ENCODE measurements at places on chromosomes 4 and X.

- no peak for DNase-seq
Measured at GRCh38 chr4:123300222-123301039, 96.2 kb upstream of the SPRY1 start.

DNA sequence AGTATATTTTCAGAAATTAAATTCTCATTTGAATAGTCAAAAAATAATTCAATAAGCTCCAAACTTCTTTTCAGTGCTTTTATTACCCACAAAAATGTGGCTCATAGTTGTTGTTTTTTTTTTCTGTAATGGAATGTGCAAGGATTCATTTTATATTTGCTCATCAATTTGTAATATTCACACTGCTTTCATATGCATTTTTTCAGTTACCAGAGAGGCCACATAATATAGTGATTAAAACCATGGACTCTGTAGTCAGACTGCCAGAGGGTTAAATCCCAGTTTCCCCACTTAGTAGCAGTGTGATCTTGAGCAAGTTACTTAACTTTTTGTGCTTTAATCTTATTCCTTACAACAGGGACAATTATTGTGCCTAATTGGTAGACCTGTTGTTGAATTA lies 64.5 kb downstream of the FAM9B start:
- no peak for DNase-seq

DNA sequence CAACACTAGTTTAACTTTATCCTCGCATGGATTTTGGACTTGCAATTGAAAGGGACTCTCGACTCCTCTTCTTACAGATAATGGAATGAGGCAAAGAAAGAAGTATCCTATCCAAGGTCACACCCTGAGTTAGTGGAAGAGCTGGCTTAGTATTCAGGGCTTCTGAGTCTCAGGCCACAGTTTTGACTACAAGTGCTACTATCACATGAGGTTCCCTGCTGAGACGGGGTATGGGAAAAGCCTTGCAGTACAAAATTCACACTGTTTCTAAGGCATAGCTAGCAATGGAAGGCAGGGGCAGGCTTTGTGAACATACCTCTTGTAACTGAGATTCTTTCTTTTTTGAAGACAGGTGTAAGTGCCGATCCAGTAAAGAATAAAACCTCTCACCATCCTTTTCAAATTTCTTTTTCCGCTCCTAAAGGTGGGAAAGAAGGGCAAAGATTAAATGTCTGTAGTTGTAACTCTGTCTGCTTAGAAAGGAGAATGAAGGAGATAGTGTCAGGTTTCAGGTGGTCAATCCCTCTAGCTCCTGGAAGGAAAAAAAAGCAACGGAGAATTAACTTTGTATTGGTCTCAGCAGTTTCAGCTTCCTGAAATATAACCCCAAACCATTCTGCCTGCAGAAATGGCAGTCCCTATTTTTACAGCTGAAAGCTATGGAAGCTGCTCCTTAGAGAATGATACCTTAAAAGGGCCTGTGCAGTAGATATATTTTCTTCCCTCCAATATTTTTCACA lies 199.0 kb downstream of the OPHN1 start:
- DNase-seq = no peak

DNA sequence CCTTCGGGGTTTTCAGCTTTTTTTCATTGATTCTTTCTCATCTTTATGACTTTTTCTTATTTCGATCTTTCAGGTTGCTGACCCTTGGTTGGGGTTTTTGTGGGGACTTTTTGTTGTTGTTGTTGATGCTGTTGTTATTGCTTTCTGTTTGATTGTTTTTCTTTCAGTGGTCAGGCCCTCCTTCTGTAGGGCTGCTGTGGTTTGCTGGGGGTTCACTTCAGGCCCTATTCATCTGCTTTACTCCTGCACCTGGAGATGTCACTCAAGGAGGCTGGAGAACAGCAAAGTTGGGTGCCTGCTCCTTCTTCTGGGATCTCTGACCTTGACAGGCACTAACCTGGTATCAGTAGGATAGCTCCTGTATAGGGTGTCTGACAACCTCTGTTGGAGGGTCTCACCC lies 39.9 kb upstream of the PCDH18 start:
- no peak for DNase-seq

DNA sequence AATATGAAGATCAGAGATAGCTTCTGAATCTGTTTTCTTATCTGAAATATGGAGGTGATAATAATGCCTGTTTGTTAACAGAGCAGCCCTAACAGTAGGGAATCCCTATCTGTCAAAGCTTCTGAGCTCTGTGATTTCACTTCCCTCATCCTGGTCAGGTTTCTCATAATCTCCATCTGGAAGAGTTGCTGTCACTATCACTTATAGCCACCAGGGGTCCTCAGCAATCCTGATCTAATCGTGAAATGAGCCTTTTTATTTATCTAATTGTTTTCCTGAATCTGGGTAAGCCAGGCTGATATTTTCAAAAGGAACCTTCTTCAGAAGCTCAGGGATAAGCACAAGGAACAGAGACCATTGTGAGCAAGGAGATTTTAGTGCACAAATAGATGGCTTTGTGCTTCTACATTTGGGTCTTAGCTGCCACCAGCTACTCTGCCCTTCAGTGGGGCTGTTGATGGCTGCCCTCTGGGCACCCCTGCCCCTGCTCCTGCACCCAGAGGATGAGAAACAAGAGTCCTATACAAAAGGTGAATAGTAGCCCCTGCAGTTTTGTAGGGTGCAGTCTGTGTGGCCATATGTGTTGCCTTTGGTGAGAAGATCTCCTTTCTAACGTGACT lies 196.4 kb upstream of the RADX start:
- DNase-seq = peak; percentile 23

GRCh38 chr4:67522230-67522629 lies 23.1 kb downstream of the CENPC start:
- DNase-seq = no peak

GRCh38 chr4:105236202-105236915 lies 89.7 kb downstream of the TET2 start:
- no peak for DNase-seq

GRCh38 chr4:144647095-144647561 lies 1.2 kb downstream of the HHIP start:
- DNase-seq = peak; percentile 49

DNA sequence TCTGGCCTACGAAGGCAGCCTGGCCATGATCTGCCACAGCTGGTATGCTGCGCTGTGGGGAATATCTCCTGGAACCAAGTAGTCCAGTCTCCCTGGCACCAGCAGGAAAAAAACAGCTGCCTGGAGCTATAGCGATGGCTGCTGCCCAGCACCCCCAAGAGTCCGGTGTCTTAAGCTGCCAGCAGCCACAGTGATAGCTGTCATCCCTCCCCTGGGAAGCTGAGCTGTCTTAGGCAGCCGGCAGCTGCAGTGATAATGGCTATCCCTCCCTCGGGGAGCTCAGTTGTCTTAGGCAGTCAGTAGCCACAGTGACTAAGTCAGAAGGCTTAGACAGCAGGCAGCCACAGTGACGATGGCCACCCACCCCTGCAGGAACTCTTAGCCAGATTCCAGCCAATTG lies 205.1 kb downstream of the STPG2 start:
- DNase-seq = no peak

GRCh38 chr4:79178760-79179159 lies 147.1 kb downstream of the NAA11 start:
- DNase-seq = no peak

DNA sequence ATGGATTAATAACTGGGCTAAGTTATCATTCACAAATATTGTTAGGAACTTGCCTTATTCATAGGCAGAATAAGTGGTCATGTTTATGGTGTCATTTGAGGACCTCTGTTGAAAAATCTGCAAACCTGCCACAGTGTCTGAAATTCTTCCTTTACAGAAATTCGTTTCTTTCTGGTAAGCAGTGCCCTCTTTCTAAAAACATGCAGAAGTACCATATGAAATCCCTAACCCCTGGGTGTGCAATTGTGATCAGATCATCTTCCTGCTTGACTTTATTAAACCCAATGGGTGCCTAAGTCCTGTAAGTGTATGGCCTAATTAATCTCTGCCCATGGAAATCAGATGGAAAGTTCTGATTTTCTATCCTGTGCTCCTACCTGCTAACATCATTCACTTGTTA lies 4.4 kb upstream of the HTATSF1 start:
- no peak for DNase-seq

- no peak for DNase-seq
Measured at GRCh38 chr4:76997532-76997931, 48.0 kb downstream of the SEPTIN11 start.

DNA sequence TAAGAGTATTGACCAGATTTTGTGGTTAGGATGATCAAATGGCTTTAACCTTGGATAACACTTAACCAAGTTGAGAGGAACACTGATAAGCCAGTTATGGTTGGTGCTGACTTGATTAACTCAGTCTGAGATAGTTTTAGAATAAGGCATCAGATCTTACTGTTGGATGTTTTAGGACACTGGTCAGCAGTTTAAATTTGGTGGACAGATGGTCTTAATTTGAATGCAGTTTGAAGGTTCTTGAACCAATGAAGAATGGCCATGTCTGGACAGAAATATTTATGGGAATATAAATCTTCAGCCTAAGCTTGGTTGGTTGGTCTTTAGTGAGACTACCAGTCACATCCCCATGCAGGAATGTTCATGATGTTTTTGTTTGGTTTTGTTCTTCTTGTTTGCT lies 2.6 kb upstream of the GIMD1 start:
- DNase-seq = no peak

GRCh38 chr4:83569987-83570386 lies 34.1 kb downstream of the GPAT3 start:
- DNase-seq = no peak

GRCh38 chr4:117134386-117134785 lies 49.0 kb upstream of the TRAM1L1 start:
- DNase-seq = peak; percentile 85

- peak; percentile 2 for DNase-seq
Measured at GRCh38 chr4:77308843-77309242, 151.8 kb downstream of the CCNG2 start.

- DNase-seq = no peak
Measured at GRCh38 chr4:149493492-149493891, 322.2 kb downstream of the IQCM start.

DNA sequence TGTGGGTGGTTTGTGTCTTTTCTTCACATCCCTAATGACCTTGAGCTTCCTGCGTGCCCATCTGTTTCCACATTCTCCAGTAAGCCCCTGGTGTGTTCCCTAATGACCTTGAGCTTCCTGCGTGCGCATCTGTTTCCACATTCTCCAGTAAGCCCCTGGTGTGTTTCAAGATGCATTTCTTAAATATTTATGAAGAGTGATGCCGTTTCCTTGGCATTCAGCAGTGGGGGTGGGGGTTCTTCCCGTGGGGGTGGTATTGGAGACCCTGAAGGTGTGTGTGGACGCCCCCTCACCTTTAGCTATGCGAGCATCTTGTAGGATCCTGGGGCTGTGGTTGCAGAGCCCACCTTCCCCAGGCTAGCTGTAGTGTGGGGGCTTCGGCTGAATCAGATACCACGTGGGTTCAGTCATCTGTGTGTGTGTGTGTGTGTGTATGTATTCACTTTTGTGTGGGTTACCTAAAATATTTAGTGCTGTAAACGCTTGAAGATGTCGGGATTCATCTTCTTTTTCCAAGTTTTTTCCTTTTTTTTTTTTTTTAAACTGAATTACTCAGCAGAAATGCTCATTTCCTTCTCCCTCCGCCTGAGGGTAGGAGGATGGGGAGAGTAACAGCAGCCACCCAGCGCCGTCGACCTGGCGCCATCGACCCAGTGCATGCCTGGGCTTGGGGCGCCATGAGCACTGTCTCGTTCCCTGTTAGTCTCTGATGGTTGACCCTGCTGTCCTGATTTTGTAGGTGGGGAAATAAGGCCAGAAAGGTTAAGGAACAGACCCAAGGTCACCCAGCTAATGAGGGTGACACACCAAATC lies 9.9 kb downstream of the NSG1 start:
- DNase-seq = no peak

All from brain microvascular endothelial cell (primary cell).